ENCODE measurements at places on chromosomes 6 and 20.
A peak's percentile ranks its signal among the peaks of the same experiment; 100 is the strongest.

- no peak for ATAC-seq
Observed at GRCh38 chr6:133644892-133645619, 243.9 kb upstream of the TCF21 start.

DNA sequence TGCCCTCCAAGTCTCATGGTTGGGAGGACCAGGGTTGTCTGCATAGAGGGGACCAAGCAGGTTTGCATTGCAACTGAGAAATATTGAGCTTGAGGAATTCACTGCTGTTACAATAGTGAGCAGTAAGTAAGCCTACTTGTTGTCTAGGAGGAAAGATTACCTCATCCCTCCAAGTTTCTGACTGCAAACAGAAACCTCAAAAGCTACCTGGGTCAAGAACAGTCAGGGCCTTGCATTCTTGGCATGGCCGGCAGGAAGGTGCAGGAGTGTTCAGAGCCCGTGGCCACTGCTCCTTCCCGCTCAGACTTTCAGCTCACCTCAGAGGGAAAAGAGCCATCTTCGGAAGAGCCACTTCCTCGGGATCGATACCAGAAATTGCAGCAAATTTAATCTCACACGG is 46.0 kb upstream of the DOK5 start:
- no peak for ATAC-seq

DNA sequence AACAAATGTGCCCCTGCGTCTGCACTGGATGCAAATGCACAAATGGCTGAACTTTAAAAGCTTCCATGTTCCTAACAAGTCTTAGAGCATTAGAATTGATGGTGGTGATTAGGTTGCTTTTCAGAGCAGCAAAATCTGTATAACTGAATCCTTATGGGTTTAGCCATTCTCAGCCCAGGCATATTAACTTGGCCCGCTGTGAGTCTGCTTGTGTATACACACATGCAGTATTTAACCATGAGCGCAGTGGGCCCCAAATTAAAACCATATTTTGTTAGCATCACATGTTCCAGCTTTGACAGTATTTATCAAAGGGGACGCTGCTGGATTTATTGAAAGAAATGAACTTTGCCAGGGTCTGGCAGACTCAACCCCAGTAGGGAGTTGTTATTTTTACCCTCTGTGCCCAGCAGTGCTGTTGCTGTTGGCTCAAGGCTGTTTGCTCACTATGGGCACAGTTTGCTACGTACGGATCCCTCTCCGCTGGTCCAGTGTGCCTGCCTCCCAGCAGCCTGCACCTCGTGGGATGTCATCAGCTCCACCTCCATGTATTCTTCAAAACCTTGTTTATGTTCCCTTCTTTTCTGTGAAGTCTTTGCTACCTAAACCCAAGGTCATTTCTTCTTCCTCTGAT is 144.7 kb downstream of the QRSL1 start:
- ATAC-seq: no peak

- peak; percentile 69 for ATAC-seq
Observed at GRCh38 chr6:33276864-33277662, at the start of gene B3GALT4. Gene B3GALT4, plus strand, starts transcription at chr6:33277123. Its CDS starts 297 bp downstream, at chr6:33277420.

DNA sequence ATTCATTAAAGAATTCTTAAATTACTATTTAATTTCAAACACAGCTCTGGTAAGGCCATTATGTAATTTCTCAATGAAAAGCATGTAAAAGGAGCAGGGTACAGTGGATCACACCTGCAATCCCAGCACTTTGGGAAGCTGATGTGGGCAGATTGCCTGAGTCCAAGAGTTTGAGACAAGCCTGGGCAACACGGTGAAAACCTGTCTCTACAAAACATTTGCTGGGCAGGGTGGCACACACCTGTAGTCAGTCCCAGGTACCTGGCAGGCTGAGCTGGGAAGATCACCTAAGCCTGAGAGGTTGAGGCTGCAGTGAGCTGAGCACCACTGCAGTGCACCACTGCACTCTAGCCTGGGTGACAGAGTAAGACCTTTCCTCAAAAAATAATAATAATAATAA is 37.4 kb downstream of the MDN1 start:
- no peak for ATAC-seq

GRCh38 chr6:166556863-166557322 is 29.6 kb downstream of the RAMACL start:
- peak; percentile 24 for ATAC-seq
